LoVo (cell line): ENCODE measurements at places on chromosomes 3 and 15.
A peak's percentile ranks its signal among the peaks of the same experiment; 100 is the strongest.

DNA sequence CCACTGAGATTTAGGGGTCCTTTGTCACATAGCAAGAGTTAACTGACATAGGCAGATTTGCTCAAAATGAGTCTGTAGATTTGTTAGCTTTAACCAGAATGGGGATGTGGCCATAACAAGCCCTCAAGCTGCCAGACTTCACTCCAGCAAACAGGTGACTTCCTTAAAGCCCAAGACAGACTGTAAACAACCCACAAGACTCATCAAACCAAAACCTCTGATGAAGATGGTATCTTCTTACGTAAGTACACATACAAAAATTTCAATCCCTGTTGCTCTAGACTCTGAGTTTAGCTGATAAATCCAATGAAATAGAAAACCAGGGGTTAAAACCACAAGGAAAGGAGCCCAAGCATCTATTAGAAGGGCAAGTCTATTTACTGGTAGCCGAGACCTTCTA is 18.2 kb upstream of the ZBTB20 start:
- DNase-seq: no peak

DNA sequence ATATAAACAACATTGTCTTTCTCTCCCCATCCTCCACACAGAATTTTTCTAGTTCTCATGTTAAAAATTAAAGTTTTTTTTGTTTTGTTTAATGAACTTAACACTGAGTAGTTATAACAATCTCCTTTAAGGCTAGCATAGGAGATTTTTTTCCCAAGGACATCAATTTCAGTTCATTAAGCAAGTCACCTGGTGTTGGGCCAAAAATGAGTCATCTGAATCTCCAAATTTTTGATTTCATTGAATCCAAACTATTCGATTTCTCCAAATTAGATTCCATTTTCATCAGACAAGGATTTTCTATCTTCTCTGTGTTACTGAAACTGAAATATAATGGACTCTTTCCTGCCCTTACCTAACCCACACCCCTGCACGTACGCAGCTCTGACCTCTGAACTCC is 631.4 kb upstream of the MDFIC2 start:
- DNase-seq: no peak

- no peak for DNase-seq
Measured at GRCh38 chr3:183242431-183242830, 10.6 kb upstream of the B3GNT5 start.

DNA sequence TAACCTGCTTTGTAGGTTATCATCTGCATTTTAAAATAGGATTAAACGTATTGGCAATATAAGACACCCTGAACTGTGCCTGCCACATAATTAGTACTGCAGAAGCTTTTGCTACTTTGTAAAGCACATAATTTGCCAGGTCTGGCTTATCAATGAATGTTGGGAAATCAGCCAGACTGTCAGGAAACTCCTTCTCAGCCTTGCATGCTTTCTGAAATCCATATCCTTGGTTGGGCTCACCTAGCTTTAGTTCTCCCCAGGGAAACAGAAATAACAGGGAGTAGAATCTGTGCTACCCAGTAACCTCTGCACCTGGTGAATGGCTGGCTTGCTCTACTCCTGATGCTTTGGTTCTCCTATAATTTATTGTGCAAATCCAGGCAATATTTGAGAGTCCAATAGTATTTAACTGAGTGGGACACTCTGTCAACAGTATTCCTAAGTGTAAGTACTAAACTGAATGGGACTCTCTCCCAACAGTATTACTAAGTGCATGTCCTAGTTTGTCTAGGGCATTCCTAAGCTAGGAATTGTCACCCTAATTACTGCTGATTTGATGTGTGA is 354.5 kb downstream of the WDR72 start:
- no peak for DNase-seq

GRCh38 chr3:107313711-107314110 is 63.5 kb upstream of the CCDC54 start:
- DNase-seq: no peak

GRCh38 chr15:84899750-84900149 is 15.3 kb downstream of the SLC28A1 start:
- DNase-seq: no peak

GRCh38 chr3:16993227-16993626 is 108.5 kb downstream of the PLCL2 start:
- DNase-seq: no peak

DNA sequence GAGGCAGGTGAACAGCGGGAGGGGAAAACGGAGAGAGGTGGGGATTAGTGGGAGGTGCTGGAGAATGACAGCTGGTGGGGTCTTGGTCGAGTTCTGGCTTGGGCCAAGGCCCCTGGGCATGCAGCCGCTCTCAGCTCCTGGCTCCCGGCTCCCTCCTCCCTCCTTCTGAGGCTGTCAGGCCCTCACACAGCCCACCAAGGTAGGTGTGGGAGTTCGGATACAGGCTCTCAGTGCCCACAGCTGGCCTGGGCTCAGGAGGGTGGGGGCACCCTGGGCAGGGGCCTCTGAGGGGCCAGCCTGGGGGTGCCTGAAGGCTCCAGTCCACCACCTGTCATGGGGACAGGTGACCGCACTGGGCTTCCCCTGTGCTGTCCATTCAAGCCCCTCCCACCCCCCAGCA is 39.9 kb downstream of the PLXNA1 start:
- DNase-seq: no peak

- peak; percentile 49 for DNase-seq
Measured at GRCh38 chr15:58559904-58560588, 128.3 kb downstream of the LIPC start.

DNA sequence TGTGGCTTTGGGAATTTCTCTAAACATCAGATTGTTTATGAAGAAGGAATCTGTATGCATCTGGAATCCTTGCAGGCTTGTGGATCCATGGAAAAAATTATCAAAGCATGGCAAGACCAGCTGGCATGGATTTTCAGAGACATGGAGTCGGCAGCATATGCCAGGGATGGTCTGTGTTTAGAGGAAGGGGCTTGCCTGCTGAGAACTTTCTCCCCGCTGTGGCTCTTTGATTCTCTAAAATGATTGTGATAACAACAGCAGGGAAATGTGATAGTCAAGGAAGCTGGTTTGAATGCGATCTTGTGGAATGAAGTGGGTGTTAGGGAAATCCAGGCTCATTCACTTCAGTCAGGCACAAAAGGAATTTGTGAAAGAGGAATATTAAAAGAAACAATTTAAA is 245.7 kb upstream of the THRB start:
- DNase-seq: no peak
